Right cardiac atrium (tissue), 5 donors: ENCODE measurements at places on chromosomes 12 and 14. TPM values are rescaled to one million over a fixed set of nuclear protein-coding genes. Genes with fewer than 3 reads are reported as not detected.

DNA sequence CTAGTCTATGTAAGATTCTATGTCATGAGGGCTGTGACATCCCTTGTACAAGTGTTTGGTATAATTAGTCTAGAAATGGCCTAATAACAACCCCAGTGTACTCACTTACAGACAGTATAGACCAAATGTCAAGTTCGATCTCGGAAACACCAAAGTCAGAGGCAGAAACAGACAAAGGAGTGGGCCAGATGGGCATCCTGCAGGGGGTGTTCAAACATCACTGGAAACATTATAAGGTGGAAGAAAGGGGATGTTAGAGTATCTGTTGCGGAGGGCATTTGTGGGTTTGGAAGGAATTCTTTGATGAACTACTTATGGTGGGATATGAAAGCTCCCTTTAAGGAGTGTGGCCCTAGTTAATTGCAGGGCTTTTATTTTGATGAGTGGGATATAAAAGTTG lies 134.6 kb downstream of the ESR2 start:
- DNase-seq = no peak

DNA sequence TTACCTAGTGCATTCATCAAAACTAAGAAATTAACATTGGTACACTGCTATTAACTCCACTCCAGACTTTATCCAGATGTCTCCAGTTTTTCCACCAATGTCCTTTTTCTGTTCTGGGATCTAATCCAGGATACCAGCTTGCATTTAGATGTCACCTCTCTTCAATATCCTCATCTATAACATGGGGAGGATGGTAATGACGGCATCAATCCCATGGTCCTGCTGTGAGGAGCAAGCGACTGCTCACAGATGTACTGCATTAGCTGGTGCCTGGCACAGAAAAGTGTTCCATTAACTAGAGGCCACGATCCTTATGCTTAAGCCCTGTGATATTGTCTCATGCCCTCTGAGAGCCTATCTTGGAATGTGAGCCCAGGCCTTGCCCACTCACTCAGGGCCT lies 53.8 kb downstream of the CALM1 start:
- no peak for DNase-seq

GRCh38 chr14:101715210-101716076 lies 46.1 kb upstream of the PPP2R5C start:
- DNase-seq = no peak

GRCh38 chr12:73677520-73678291 lies 859.9 kb upstream of the ATXN7L3B start:
- DNase-seq = no peak

DNA sequence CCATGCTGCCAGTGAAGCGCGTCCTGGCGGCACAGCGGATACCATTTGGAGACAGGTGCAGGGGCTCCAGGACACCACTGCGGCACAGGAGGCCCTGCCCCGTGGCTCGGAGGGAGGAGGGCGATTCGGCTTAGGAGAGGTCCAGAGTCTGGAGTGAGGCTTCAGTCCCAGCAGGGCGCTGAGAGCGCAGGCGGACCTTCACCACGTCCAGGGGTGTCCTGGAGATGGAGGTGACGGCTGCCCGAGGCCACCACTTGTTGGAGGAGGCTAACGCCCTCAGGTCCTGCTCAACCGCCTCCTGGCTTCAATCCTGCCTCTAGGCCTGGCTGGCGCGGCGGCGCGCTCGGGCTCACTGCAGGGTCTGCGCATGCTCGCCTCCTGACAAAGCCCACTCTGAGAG lies 45.7 kb downstream of the EIF2S3B start:
- peak; percentile 27 for DNase-seq

DNA sequence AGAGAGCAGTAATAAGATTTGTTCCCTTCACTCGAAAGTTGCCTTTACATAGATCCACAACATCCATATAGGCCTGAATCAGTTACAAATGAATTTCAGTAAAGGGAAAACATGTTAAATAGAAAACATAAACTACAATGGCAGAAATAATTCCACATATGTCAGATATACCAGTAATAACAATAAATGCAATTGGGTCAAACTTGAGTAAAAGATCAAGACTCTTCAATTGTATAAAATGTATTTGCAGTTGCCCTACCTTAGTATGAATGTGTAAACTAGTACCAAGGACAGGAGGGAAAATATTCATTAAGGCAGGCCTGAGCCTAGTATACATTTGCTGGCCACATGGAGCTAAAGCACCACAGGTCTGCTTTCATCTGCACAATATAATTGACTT lies 17.6 kb downstream of the NOS1 start:
- no peak for DNase-seq

The PLCZ1 gene
- total RNA-seq = 0.47 TPM
